ENCODE measurements at places on chromosomes 7 and 10.

GRCh38 chr7:96414931-96415292, 93.0 kb upstream of the SLC25A13 start:
- peak; percentile 46 for DNase-seq

DNA sequence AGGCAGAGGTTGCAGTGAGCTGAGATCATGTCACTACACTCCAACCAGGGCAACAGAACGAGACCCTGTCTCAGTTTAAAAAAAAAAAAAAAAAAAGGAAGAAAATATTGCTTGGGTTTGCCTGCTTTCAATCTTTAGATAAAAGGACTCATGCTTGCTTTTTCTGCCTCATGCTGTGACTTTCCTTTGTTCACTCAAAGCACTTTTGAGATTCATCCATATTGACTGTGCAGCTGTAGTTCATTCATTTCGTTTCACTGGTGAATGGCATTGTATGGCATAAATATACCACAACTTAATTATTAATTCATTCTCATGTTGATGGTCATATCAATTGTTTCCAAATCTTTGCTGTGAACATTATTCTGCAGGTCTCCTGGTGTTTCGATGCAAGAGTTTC, 97.6 kb upstream of the NFE2L3 start:
- no peak for DNase-seq

GRCh38 chr7:12067156-12067831, 143.8 kb upstream of the TMEM106B start:
- peak; percentile 68 for DNase-seq

GRCh38 chr7:135235841-135236240, 2.2 kb downstream of the STRA8 start:
- no peak for DNase-seq

GRCh38 chr10:112497347-112497950, 50.4 kb downstream of the VTI1A start:
- no peak for DNase-seq

DNA sequence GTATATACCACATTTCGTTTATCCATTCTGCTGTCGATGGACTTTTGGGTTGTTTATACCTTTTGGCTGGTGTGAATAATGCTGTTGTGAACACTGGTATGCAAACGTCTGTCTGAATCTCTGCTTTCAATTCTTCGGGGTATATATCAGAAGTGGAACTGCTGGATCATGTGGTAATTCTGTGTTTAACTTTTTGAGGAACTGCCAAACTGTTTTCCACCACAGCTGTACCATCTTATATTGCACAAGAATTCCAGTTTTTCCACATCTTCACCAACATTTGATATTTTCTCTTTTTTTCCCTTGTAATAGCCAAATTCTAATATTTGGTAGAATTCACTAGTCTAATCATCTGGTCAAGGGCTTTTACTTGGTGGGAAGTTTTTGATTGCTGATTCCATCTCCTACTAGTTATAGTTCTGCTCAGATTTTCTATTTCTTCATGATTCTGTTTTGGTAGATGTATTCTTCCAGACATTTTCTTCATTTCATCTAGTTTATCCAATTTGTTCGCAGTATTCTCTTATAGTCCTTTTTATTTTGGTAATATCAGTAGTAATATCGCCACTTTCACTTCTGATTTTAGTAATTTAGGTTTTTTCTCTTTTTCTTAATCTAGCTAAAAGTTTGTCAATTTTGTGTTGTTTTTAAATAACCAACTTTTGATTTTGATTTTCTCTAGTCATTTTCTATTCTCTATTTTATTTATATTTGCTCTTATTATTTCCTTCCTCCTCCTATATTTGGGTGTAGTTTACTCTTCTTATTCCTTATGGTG, 271.2 kb downstream of the ZEB1 start:
- DNase-seq = no peak

- no peak for DNase-seq
Observed at GRCh38 chr7:76016191-76016947, 22.0 kb upstream of the TMEM120A start.

DNA sequence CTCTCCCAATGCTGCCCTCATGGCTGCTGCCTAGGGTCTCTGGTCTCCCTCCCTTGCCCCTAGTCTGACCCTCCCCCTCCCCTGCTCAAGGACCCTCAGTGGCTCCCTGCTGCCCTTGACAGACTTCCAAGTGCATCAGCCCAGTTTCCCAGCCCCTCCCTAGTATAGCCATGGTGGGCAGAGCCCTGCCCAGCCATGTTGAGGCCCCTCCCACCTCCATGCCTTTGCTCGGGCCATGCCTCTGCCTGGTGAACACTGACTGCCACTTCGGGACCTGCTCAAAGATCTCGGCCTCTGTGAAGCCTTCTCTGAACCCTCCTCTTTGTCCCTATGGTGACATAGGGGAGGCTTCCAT, 73.2 kb downstream of the MYL10 start:
- DNase-seq = no peak

DNA sequence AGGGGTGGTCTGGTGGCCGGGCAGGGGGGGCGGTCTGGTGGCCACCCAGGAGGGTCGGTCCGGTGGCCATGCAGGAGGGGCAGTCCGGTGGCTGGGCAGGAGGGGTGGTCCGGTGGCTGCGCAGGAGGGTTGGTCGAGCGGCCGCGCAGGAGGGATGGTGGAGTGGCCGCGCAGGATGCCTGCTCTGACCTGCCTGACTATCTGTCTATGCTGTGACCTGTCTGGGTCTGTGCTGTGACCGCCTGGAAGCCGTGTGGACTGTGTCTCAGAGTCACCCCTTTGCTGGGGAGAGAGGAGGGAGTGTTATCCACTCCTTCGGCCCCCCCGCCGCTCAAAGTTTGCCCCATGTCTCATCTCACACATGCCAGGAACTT, 113.2 kb downstream of the ACTR3B start:
- no peak for DNase-seq

- no peak for DNase-seq
Observed at GRCh38 chr10:126597211-126597610, 73.3 kb downstream of the C10orf90 start.

- no peak for DNase-seq
Observed at GRCh38 chr10:110058212-110058611, 50.4 kb downstream of the ADD3 start.

GRCh38 chr7:128774921-128775320, 673 bp downstream of the OPN1SW start:
- no peak for DNase-seq

GRCh38 chr10:110075686-110076085, 67.9 kb downstream of the ADD3 start:
- no peak for DNase-seq

DNA sequence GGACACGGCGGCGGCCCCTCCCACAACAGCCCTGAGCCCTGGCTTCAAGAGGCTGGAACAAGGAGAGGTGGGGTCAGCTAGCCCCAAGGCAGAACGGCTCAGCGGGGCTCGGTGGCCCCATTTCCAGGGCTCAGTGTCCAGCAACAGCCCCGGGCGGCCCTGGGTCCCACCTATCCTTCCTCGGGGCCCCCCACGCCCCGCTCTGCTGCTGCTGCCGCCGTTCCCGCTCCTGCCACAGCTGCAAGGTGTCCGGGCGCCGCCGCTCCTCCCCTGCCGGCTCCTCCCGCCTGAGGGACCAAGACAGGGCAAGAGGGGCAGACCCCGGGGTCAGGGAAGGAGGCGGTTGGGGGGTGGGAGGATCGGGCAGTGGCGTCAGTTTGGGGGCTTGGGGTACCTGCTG, 3.4 kb upstream of the SAP25 start:
- DNase-seq = no peak

DNA sequence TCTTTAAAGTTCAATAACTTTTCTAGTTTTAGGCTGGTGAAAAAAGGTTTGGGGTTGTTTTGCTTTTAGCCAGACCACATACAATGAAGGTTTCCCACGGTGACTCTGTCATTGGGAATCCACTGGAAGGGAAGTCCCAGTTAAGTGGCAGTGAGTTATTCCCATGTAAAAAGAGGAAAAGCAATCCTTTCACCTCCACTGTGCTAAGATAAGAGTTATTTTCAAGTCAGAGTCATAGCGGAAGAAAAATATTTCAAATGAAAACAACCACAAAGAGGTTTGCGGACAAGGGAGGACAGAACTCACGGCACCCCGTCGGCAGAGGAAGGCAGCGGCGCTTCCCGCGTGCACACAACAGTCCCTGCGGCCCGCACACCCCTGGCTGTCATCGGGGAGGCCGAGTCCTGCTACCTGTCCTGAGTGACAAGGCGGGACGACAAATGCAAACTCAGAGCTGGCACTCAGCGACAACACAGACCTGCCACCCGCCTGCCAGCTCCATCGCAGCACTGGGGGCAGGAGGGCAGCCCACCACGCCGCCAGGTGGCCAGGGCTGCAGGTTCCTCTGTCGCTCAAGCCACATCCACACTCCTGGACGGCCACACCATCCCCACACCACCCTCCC, 9.3 kb upstream of the PAPOLB start:
- DNase-seq = no peak

DNA sequence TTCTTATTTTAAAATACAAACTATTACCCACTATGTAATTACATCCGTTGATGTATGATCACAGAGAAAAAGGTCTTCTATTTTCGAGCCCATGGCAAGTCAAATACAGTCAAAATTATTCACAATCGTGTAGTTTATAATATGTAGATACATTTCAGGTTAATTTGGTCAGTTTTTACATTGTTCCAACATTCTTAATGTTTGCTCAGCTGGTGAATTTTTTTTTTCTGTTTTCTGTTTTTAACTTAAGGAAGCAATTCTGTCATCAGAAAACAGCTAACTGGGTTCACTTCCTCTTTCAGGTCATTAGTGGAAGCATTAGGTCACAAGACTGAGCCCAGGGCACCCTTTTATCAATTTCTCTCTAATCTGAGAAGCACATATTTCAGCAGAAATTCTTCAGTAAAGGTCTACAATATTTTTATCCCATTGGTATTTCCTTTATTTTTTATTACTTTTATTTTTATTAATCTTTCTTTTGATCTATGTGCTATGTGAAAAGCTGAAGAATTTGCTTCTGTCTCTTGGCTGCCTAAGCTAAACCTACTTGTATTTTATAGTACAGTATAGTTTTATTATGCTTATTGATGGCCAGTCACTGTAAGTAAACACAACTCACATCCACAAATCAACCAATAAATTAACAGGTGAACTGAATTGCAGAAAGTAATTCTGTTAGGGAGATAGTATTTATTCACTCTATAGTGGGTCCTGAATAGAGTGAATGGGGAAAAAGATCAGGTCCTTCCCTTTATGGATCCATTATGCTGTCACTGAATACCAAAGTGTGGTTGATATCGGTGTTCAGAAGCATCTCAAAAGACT, 84.6 kb downstream of the ICA1 start:
- DNase-seq = no peak

- DNase-seq = no peak
Observed at GRCh38 chr10:79223091-79224048, 123.9 kb upstream of the PPIF start.

DNA sequence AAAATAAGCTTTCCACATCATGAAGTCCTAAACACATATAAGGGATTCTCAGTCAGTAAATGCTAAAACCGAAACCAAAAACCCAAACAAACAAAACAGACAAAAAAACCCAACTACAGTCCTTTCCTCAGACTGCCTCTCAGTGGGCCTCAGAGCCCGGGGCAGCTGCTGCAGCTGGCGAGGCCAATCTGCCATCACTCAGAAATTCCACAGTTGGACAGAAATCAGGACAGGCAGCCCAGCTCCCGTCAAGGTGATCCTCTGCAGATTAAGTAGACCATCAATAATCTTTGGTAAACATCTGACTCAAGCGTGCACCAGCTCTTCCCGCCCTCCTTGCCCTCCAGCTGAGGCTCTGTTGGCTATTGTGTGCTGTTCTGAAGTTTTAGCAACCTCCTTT, 142.2 kb downstream of the ATXN7L1 start:
- no peak for DNase-seq

- DNase-seq = no peak
Observed at GRCh38 chr10:110566472-110567200, 859 bp upstream of the SMC3 start.

DNA sequence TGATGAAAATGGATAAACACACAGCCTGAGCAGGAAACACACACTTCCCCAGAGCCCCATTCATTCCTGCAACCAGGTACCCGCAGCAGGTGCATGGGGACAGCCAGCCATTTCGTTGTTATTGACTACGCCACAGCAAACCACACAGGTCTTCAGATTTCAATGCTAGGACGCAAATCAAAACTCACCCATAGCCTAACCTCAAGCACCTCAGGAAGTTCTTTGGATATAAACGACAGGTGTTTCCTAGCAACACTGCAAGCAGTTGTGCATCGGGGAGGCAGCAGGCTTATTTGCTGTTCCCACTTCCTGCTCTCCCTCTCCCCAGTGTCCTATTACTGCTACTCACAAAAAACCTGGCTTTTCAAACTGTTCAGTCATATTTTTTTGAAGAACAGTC, 176.5 kb upstream of the FRMD4A start:
- DNase-seq = peak; percentile 28

DNA sequence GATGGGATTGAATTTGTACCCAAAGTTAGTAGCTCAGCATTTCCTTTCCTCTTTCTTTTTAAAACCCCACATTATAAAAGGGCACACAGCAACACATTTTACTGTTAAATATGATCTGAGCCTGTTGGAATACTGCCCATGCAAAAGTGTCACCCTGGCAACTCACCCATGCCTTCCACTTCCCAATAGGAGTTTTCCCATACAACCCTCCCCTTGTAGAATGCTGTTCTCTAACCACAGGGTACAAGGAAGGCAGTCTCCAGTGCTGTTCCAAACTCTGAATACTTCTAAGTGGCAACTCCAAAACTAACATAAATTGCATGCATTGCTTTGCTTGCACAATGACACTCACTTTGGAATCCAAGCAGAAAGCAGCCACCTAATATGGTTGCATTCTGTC, 60.8 kb downstream of the NRCAM start:
- DNase-seq = no peak

GRCh38 chr10:98886686-98887085, 349.0 kb downstream of the HPSE2 start:
- no peak for DNase-seq

DNA sequence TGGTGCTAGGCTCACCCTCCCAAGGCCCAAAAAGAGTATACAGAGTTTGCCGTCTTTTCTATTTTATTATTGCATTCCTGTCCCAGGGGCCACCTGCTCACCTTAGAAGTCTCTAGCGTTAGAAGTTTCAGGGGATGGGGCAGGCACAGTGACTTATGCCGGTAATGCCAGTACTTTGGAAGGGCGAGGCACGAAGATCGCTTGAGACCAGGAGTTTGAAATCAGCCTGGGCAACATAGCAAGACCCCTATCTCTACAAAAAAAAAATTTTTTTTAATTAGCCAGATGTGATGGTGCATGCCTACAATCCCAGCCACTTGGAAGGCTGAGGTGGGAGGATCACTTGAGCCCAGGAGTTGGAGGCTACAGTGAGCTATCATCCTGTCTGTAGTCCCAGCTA, 30.3 kb upstream of the HSPB1 start:
- no peak for DNase-seq

DNA sequence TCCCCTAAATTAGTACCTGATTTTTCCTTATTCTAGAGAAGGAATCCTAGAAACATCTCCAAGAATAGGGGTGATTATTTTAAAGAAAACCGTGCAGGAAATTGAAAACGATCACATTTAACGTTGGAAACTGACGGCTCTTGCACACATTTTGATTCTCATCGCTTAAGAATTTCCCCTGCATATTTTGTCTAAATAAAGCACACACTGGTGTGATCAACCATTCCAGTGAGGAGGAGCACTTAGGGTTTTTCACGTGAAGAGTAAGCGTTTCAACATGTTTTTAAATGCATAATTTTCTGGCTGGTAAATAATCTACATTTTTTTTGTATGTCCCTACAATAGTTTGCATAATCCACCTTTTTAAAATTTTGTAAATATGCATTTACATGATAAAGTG, 229.7 kb upstream of the PFKP start:
- DNase-seq = no peak
